ENCODE measurements at places on chromosomes 13 and 19. TPM values are rescaled to one million over a fixed set of nuclear protein-coding genes. Genes with fewer than 3 reads are reported as not detected.

PSG1 gene
- total RNA-seq = 0.61 TPM

AMH gene
- 2.8 TPM for total RNA-seq

STOML3 gene
- 4.4 TPM for total RNA-seq

HRC gene
- total RNA-seq = 1.5 TPM

PLIN4 gene
- 0.30 TPM for total RNA-seq

NLRP4 gene
- total RNA-seq = not detected

SHISA7 gene
- 4.0 TPM for total RNA-seq

HSD11B1L gene
- 27.7 TPM for total RNA-seq

ATCAY gene
- 38.1 TPM for total RNA-seq

IZUMO2 gene
- total RNA-seq = not detected

SWSAP1 gene
- 2.6 TPM for total RNA-seq

IGFL3 gene
- not detected for total RNA-seq

PGLYRP2 gene
- total RNA-seq = not detected

GFY gene
- total RNA-seq = not detected

CYP4F2 gene
- total RNA-seq = not detected

THAP8 gene
- total RNA-seq = 6.6 TPM

ADAMTSL5 gene
- total RNA-seq = 0.40 TPM
